Mesothelial cell of epicardium (in vitro differentiated cells): ENCODE measurements at places on chromosomes 1 and 21.

DNA sequence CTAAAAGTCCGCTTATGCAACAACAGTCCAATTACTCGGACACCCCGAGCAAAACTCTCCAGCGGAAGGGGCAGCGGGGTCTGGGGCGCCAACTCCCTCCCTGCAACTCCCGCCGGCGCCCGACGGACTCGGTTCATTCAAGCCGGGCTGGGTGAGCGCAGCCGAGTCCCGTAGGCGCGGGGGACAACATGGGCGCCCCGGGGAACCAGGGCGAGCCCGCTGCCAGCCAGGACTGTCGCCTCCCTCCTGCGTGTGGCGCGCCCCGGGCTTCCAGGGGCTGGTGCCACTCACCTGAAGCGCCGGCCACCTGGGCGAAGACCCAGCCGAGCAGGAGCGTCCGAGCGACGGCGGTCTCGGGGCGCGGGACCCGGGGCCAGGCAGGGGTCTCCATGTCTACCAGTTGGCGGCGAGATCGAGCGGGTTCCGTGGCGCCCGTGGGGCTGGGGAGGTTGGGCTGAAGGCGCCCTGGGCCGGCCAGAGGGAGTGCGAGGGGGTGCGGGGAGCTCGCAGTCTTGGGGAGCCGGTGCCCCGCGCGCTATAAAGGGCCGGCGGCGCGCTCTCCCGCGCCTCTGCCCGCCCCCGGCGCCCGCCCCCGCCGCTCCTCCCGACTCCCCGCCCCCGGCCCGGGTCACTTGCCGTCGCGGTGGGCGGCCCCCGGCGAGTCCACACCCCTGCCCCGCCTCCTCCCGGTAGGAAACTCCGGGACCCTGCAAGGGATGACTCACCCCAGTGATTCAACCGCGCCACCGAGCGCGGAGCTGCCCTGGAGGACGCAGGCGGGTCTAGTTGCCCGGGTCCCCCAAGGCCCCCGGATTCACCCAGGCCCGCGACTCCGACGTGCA, at the start of gene F3:
F3 (minus strand) TSS at position 514 of the 842 bp plus-strand sequence; CDS start at position 391, 123 bp downstream.
- peak; percentile 84 for DNase-seq

GRCh38 chr21:42302076-42302650, 13.0 kb downstream of the TFF3 start:
- DNase-seq = no peak

GRCh38 chr1:52814465-52814864, 28.1 kb upstream of the ZYG11A start:
- DNase-seq = no peak

DNA sequence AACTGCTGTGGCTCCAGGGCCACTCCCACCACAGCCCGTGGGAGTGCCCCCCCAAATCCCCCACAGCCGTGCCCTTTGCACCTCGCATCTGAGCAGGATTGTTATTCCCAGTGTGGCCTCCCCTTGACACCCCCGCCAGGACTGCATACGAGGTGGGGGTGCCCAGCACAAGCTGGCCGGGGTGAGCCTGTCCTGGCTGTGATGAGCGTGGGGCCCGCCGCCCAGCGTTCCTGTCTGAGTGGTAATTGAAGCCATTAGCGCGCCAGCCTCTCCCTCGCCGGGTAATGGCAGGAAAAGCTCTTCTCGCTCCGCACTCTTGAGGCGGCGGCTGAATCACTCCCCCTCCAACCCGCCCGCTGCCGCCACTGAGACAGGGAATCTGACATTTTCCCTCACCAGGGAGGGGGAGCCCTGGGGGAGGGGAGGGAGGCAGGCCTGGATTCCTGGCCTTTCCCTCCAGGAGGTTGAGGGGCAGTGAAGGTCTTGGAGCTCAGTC, 27.7 kb downstream of the PTPRF start:
- peak; percentile 39 for DNase-seq

GRCh38 chr1:14946684-14947238, 206.8 kb upstream of the TMEM51 start:
- DNase-seq = no peak

DNA sequence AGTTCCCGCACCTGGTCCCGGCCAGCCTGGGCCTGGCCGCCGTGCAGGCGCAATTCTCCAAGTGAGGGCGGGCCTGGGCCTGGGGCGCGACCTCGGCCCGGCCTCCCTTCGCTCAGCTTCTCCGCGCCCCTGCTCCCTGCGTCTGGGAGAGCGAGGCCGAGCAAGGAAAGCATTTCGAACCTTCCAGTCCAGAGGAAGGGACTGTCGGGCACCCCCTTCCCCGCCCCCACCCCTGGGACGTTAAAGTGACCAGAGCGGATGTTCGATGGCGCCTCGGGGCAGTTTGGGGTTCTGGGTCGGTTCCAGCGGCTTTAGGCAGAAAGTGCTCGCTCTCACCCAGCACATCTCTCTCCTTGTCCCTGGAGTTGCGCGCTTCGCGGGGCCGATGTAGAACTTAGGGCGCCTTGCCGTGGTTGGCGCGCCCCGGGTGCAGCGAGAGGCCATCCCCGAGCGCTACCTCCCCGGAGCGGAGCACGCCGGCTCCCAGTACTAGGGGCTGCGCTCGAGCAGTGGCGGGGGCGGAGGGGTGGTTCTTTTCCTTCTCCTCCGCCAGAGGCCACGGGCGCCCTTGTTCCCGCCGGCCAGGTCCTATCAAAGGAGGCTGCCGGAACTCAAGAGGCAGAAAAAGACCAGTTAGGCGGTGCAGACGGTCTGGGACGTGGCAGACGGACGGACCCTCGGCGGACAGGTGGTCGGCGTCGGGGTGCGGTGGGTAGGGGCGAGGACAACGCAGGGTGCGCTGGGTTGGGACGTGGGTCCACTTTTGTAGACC, 1.2 kb downstream of the OLIG1 start:
- peak; percentile 51 for DNase-seq

- no peak for DNase-seq
Measured at GRCh38 chr21:33367309-33367973, 35.8 kb upstream of the IFNGR2 start.

DNA sequence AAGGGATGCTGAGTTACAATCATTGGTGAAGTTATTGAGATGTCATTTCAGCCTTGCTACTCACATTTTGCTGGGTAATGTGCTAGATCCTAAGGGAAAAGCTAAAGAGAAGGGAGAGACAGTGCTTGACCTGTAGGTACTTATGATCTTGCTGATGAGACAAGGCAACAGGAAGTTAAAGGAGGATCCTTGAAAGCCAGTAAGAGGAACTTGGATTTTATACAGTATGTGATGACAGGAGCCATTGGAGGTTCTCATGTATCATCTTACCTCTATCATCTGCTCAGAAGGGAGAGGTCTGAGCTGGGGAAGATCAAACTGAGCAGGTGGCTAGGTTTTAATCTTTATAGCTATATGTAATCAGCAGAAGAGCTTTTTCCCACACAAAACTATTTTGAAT, 6.3 kb downstream of the APOBEC4 start:
- no peak for DNase-seq

GRCh38 chr1:77888081-77888780, at the start of gene NEXN:
TSS of gene NEXN (plus strand) at chr1:77888624. CDS start at chr1:77916107, 27,483 bp downstream.
- DNase-seq = peak; percentile 50

GRCh38 chr1:17852383-17852782, 97.2 kb downstream of the ACTL8 start:
- DNase-seq = no peak

GRCh38 chr1:109304226-109304920, 2.4 kb downstream of the MYBPHL start:
- DNase-seq = no peak

DNA sequence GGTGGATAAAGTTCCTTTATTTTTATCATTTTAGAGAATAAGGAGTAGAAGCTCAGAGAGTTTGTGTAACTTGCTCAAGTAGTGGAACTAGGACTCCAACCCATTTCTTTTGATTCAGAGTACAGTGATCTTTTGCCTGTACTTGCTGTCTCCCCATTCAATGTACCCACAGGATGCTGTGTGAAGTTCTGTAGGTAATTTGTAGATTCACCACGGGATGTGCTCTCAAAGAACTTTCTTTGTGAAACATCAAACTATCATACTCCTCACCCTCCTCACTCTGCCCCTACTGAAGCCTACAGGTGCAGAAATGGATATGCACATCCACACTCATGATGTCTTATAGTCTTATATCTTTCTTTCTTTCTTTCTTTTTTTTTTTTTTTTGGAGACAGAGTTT, 65.8 kb upstream of the HSPA13 start:
- no peak for DNase-seq

- DNase-seq = no peak
Measured at GRCh38 chr1:54122135-54122751, 30.6 kb downstream of the CDCP2 start.

- no peak for DNase-seq
Measured at GRCh38 chr1:41720861-41721410, 197.8 kb downstream of the HIVEP3 start.

DNA sequence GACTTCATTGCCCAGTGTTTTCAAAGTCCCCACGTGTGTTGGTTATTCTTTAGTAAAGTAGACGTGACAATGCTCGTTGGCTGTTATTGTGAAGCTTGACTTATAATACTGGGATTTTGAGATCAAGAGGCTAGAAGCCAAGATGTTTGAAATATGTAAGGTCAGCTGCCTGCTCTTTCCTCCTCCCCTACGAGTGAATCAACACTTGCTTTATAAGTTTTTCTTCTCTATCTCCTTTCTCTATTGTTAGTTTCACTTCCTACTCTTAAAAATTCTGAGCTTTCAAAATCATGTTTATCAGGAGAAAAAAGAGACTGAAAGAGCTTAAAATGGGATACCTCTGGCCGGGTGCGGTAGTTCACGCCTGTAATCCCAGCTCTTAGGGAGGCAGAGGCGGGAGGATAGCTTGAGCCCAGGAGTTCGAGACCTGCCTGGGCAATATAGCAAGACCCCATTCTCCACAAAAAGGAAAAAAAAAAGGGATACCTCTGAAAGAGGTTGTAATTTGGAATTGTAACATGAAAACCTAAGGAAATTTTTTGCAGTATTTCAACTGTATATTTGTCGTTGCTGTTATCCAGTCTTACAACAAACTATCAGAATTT, 72.0 kb downstream of the EPB41 start:
- DNase-seq = no peak

DNA sequence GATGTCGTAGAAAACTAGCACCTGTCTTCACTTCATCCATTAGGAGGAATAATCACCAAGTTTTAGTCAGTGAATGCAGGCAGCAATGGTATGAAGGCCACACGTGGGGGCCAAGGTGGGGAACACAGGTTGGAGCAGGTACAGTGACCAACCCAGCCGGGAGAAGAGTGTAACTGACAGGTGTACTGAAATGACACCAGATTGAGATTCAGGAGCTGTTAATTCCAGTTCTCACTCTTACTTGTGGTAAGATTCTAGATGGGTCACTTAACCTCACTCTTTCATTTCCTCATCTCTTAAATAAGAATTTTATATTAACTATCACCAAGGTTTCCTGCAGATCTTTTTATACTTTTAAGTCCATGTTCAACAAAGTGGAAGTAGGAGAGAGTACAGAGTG, 206.2 kb upstream of the PTBP2 start:
- DNase-seq = no peak
